Cerebellar cortex (tissue), 1 donor: ENCODE measurements at places on chromosomes 16 and 17.
A peak's percentile ranks its signal among the peaks of the same experiment; 100 is the strongest.

DNA sequence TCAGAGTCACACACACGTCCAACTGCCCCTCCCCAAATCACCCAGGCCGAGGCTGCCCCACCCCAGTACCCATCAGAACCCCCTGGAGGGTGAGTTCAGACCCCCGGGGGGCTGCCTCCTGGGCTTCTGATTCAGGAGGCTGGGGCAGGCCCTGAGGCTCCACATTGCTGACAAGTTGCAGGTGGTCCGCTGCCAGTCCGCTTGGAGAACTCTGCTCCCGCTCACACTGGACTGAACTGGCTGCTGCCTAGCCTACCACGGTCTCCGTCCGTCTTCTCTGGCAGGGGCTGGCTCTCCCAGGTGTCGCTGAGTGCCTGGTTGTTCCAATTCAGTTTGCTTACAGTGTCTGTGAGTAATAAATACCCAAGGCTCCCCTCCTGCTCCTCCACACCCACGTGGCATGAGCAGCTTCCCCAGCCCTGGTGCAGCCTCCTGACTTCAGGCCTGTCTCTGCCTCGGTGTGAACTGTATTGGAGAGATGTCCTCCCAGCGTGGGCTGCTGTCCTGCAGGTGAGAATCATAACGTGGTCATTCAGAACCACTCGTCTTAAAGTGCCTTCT, 163.4 kb downstream of the LAT start:
- DNase-seq = no peak

DNA sequence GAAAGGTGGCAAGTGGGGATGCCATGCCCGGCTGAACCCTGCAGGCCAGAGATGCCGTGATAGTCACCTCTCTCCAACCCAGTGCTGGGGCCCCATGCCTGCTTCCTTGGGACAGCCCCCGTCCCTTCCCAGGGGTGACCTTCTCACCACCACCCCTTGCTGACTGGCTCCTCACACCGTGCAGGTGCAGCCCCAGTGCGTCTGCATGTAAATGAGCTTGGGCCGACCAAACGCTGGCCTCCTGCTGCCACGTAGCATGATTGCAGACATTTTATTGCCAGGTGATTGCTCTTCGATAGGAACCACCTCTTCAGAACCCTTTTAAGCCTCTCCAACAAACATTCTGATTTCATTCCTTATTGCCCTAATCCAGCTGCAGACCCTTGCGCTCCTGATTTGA, 32.5 kb downstream of the ASIC2 start:
- no peak for DNase-seq

GRCh38 chr17:21285164-21286065, 904 bp downstream of the MAP2K3 start:
- peak; percentile 42 for DNase-seq

GRCh38 chr16:61862221-61863155, 173.8 kb downstream of the CDH8 start:
- no peak for DNase-seq

DNA sequence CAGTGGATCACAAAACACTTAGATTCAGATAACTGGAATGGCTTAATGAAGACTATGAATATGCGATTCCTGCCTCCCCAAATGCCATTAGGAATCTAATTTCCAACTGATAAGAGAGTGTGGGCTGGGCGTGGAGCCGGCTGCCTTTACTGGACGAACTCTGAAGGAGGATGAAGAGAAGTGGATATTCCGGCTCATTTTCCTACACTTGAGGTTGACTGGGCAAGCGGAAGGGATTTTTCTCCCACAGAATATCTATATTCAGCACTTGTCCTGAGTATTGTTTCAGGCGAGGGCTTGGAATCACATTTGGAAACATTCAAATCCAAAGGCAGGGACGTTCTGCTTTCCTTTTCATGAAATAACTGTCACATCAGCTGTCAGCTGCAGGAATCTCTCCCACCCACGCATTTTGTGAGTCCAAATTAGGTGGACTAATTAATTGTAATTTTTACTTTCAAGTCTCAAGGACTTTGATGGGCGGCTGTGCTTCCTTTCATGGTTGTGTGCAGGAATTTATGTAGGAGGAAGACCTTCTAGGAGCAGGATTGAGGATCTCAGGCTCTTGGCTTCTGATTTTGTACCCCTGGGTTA, 138.5 kb downstream of the PITPNC1 start:
- DNase-seq = peak; percentile 34

DNA sequence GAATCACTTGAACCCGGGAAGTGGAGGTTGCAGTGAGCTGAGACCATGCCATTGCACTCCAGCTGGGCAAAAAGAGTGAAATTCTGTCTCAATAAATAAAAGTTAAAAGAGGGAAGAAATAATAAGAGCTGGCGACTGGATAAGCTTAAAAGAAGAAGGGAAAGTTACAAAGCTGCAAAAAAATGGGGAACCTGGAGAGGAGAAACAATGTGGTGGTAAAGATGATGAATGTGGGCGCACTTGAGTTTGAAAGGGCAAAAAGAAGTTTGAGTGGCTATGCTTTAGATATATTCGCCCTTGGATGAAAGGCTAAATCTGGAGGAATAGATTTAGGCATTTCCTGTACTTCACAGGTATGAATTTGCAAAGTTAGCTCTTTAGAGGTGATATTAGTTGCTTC, 53.0 kb upstream of the YPEL2 start:
- DNase-seq = no peak

GRCh38 chr16:69471121-69471520, 46.7 kb downstream of the CYB5B start:
- DNase-seq = no peak

DNA sequence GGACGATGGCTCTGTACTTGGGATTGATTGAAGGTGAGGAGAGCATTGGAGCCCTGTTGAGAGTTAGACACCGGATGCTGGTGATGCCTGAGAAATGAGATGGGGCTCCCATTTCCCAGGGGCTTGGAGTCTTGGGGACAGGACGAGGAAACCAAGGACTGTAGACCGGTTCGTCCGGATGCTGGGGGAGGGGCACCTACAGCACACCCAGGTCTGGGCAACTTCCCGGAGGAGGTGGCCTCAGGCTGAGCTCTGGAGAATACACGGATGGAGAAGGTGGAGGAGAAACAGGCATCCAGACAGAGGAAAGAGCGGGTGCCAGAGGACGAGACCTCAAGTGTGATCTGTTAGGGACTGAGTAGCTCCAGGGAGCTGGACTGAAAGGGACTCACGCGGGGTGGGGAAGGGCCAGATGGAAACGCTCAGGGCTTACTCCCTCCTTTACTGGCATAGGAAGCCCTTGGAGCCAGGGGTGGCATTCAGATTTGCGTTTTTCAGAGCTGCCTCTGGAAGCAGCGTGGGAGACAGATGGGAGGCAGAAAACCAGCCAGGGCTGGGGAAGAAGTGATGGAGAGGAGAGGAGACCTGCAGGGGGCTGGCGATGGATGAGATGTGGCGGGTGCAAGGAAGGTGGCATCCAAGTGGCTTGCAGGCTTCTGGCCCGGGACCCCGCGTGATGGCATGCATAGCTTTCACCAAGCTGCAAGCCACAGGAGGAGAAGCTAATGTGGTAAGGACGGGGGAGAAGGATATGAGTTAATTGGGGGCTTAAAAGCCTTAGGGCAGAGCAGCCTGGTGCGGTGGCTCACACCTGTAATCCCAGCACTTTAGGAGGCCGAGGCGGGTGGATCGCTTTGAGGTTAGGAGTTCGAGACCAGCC, 8.3 kb downstream of the C1QTNF1 start:
- no peak for DNase-seq

DNA sequence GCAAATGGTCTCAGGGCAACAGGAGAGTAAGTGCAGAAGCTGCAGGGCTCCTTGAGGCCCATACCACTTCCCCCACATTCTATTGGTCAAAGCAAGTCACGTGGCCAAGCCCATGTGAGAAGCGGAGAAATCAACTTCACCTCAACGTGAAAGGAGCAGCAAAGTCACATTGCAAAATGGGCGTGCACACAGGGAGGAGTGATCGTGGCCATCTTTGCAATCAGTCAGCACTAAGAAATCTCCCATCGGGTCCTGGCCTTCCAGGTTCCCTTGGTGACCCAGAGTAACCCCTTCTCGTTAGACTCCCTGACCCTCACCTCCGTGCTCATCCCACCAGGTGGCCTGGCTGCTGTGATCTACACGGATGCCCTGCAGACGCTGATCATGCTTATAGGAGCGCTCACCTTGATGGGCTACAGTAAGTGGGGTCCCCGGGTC, 38.0 kb downstream of the SLC5A11 start:
- DNase-seq = no peak

DNA sequence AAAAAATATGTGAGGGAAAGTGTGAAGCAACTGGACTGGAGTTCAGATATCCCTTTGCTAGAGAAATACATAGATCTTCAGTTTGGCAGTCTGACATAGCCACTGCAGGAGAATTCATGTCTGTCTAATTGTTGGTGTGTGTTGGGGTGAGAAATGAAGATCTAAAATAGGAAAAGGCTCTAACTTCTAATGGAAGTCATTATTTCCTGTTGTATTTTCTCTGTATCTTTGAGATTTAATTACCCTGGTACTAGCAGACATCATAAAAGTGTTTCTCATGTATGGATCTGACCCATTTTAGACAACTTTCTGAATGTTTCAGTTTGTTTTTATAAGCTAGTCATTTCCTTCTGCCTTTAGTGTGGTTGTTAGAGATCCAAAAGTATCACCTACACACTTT, 128.3 kb downstream of the NLK start:
- DNase-seq = no peak

- no peak for DNase-seq
Observed at GRCh38 chr16:1779741-1780676, 2.4 kb downstream of the SPSB3 start.

DNA sequence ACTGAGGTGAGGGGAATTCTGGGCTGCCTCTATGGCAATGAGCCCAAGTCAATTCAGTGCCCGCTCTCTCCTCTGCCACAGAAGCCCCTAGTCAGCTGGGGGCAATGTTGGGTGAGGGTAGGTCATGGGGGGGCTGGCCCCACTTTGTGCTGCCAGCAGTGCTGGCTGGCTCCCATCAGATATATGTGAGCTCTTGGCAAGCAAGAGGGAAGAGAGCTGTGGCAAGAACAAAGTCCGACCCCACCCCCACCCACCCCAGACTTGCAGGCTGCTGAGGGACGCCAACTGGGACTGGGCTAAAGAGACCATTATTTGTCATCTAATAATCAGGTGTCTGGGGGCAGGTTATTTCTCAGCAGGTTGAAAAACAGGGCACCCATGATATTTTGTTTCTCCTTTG, 89.4 kb downstream of the YPEL2 start:
- no peak for DNase-seq

DNA sequence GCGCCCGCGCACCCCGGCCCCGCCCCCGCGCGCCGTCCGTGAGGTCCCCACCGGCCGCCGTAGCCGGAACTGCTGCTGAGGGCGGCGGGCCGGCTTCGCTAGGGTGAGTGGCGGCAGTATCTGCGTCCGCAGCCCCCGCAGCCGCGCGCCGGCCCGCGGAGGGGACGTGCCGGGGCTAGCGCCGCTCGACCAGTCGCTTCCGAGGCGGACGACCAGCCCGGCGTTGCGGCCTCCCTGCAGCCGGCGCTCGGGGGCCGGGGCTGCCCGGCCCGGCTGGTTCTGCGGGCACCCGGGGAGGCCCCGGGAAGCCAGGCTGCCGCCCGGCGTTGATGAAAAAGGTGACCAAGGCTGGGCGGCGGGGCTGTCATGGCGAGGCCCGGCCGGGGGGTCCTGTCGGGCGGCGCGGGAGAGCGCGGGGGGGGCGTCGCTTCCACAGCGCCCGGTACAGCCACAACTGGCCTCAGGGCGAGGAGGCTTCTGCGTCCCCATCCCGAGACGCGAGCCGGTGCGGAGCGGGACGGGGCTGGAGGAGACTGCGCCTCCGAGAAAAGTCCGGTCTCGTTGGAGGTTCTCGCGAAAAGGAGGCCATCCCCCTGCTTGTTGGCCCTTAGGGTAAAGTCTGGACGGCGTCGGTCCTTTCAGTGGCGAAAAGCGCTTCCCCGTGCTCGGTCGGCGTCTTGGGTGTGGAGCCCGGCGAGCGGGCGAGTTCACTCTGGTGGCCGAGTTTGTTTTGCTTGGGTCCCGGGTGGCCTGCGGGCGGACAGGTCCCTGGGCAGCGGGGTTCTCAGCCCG, at the start of gene CRAMP1:
CRAMP1 (plus strand) TSS at position 41 of the 792 bp plus-strand sequence. CDS start 2,280 bp downstream, outside the sequence.
- no peak for DNase-seq

DNA sequence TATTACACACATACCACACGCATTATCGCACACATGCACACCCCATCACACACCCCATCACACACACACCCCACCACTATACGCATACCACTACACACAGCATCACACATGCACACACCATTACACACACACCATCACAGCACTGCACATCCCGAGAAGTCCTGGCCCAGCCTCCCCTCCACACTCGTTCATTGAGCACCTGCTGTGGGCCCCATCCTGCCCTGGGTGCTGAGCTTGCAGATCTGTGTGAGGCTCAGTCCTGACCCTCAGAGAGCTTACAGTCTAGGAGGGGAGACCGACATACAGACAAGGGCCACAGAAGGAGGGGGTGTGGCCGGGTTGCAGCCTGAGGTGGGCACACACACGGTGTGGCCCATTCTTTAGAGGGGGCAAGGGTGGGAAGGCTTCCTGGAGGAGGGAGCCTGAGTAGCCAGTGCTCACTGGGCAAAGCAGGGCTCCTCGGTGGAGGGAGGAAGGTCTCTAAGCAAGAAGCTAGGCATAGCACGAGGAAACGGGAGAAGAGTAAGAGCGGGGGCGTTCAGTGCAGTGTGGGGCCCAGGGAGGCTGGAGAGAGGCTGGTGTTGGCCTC, 206.6 kb downstream of the NTN1 start:
- DNase-seq = no peak
